ENCODE measurements at places on chromosomes 3 and 15. TPM values are rescaled to one million over a fixed set of nuclear protein-coding genes. Genes with fewer than 3 reads are reported as not detected.
A peak's percentile ranks its signal among the peaks of the same experiment; 100 is the strongest.

DNA sequence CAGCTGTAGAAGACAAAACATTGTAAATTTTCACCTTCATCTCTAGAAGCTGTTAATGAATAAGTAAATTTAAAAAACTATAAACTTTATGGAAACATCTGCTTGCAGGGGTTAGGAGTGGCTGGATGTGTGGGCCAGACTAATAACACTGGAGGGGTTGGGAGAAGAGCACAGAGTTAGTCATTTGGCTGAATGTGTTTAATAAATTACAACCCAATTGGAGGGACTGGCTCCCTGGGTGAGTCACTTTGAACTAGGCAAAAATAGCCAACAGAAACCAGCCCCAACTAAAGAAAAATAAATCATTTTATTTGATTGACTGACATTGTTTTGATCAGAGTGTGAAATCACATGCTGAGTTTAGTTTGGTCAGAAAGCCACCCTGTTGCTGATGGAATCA is 21.8 kb downstream of the DGKG start:
- DNase-seq: no peak

GRCh38 chr3:150371741-150372254 is 36.3 kb upstream of the TSC22D2 start:
- DNase-seq: no peak

Gene RTP4
- 7.3 TPM for total RNA-seq

GRCh38 chr3:128709506-128710210 is 16.3 kb upstream of the RAB7A start:
- no peak for DNase-seq

GRCh38 chr3:194945508-194945907 is 259.8 kb downstream of the FAM43A start:
- no peak for DNase-seq

DNA sequence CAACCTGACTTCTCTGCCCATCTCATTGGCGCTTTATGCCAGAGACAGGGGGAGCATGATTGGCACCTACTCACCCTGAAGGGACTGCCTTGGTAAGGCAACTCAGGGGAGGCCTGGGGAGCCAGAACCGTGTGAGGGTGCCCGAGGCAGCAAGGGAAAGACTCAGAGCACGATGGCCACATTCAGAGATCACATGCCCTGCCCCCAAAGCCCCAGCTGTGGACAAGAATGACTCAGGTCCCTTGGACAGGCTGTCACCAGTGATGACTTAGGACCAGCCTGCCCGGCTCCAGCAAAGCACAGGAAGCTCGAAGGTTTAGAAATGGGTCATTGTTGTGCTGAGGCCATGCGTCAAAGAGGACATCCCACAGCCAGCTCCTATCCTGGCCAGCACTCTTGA is 49.1 kb upstream of the LIMD1 start:
- DNase-seq: no peak

DNA sequence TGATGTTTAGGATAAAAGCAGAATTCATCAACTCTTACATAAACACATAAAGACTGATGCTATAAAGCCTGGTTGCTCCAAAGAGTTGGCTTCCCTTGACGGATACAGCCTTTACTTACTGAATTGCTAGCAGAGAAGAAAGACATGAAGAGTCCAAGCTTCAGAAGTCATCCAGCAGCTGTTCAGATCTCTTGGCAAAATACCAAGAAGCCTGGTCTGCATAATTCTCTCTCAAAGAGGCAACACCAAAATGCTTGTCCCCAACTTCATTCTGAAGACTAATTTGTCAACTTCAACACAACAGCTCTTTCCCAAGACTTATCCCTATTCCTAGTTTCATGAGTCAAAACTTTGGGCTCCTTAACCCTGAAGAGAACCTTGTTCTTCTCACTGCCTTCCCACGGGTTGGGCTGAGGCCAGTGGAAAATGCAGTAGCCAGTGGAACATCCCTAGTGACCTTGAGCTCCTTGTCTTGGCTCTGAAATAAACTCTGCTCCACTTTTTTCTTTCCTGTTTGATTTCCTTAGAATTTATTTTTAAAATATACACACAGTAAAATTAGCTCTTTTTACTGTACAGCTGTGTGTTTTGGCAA is 119.2 kb upstream of the THBS1 start:
- no peak for DNase-seq

GRCh38 chr3:42914771-42915515 is 9.0 kb downstream of the ZNF662 start:
- peak; percentile 6 for DNase-seq

DNA sequence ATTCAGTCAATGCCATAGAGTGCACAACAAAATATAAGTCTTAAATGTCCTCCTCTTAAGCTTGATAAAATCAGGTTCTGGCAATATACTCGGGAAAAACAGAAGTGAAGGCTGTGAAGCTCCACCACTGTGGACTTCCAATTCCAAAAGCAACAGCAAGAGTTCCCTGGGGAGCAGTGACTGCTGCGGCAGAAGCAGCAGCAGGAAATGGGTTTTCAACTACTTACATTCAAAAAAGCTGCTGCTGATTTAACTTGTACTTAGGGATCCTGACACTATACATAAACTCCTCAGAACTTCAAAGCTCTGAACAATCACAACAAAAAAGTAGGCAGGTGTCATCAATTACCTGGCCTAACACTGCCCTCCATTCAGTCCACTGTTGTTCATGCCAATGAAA is 4.7 kb downstream of the CEP152 start:
- DNase-seq: no peak

Gene TUSC7
- not detected for total RNA-seq

Gene SPTBN5
- under 0.01 TPM for total RNA-seq

Gene TM4SF18
- 0.27 TPM for total RNA-seq

Gene HYAL1
- 0.27 TPM for total RNA-seq

- peak; percentile 58 for DNase-seq
Observed at GRCh38 chr15:49370782-49371181, 52.3 kb upstream of the FGF7 start.

Gene CAPN3
- total RNA-seq: 3.0 TPM
